Frontal cortex (tissue), 4 donors: ENCODE measurements at places on chromosomes 16 and 17.
A peak's percentile ranks its signal among the peaks of the same experiment; 100 is the strongest.

DNA sequence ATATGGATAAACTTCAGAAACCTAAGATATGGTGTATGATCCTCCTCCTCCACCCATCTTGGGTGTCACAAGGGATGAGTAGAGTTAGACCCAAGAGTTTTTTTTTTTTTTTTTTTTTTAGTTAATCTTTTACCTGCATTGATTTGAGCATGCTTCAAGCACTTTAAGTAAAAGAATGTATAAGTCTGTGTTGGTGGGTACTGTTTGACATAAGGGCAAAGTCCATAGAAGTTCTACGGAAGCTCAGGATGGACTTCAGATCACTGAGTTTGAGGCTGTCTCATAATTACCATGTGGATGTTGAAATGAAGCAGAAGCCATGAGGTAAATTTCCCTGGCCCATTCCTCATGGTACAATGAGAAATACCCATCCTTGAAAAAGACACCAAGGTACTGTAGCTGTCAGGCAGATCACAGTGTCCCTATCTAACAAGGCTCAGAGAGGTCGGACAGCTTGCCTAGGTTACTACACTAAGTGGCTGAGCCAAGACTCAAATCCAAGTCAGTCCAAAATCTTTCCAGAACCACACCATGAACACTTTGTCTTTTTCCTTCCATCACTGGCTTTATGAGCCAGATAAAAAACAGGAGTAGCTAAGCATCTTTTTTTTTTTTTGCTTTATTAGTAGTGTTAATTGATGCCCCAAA, 962.8 kb downstream of the CDH11 start:
- DNase-seq: no peak

DNA sequence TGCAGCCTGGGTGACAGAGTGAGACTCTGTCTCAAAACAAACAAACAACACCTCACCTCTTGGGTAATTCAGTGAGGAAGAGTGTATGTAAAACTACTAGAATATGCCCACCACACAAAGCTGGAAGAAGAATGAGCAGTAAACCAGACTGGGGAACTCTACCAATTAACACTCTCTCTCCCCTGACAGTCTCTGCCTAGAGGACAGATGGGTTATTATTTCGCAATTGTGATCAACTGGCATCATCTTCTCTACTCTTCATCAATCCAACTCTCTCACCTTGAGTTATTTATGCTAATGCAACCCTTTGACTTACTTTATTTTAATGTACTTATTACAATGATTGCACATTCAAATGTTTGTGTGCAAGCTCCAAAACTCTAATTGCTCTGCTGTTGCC, 205.6 kb downstream of the XYLT1 start:
- DNase-seq: no peak

DNA sequence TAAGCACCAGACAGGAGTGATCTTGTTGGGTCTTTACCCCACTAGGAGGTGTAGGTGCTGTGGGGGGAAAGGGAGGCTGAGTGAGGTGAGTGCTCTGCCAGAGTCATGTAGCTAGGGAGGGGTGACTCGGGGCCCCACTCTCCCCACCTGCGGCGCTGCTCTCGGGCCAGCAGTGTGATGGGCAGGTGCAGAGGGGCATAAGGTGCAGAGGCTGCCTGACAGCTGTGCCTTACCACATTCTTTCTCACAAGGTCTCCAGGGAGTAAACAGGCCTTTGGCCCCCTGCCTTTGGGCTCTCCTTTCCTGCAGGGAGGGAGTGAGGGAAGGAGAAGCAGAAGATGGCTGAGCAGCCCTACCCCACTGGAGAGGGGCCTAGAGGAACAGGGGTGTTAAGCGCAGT, 4.5 kb upstream of the CNP start:
- no peak for DNase-seq

DNA sequence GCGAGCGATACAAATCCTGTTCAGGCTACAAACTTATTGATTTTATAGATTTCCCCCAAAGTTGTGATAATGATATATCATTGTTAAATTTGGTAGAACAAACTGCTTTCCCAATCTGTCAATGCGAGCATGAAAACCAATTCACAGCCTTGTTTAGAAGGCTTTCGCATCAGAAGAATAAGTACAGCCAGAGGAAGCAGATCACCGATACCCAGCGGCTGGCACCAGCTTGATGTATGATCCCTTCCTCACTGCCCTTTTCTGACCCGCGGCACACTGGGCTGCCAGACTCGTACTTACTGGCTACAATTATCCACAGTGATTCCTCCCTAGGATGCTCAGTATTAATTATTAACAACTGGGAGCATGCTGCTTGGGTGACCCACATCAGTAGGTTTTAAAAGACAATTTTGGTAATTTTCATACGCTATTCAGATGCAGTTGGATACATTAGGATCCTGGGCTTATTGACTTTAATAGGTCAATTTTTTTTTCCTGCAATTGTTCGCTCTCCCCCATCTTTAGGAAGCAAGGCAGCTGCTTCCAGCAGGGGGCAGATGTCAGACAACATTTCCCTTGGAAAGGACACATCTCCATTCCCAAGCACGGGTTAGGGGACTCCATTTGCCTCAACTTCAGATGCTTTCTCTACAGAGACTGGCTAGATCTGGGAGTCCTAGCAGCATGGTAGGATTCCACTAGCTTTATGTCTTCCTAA, 582.7 kb upstream of the PSMD7 start:
- DNase-seq: no peak

- DNase-seq: no peak
Measured at GRCh38 chr16:27364493-27365141, 37.4 kb upstream of the IL21R start.

GRCh38 chr16:1146409-1146808, 6.5 kb upstream of the CACNA1H start:
- no peak for DNase-seq

DNA sequence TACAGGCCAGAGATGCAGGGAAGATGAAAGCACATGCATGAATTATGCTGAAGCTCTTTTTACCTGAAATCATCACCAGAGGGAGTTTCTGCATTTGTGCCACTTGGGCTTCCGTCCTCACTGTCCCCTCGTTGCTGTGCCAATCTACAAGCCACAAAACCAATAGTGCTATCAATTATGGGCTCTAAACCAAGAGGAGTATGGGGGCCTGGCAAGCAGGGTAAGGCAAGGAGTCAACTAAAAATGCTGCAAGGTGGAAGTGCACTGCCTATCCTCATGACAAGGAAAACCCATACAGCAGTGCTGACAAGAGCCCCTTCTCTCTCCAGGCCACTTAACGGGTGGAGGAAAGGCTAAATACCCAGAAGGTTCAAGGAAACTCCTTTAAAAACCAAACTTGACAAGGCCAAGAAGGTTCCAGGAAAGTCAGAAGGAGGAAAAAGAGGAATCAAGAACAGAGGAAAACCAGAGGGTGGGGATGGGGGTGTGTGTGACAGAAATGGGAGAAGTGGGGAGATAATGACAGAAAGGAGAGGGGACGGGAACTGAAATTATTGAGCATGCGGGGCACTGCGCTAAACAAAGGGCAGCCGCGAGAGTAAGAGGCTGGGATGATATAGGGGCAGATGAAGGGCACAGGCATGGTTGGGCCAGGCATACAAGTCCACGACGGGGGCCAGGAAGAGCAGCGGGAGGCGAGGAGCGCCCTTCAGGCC, 674 bp downstream of the C17orf75 start:
- no peak for DNase-seq

GRCh38 chr16:71628810-71629209, 2.8 kb downstream of the MARVELD3 start:
- DNase-seq: no peak

DNA sequence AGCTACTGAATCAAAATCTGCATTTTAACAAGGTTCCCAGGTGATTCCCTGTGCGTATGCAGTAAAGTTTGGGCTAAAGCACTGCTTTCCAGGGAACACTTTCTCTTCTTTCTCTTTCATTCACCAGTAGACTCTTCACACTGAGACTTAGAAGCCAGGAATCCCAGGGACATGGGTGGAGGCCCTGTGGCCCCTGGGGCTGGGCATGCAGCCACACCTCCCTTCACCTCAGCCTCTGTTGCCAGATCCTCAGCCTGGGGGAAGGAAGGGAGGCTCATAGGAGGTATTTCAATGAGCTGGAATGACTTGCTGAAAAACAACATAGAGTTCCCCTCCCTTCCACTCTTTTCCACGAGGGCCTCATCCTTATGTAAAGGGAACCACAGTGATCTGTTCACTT, 1.2 kb downstream of the G6PC3 start:
- no peak for DNase-seq

GRCh38 chr16:27191352-27191924, 11.9 kb upstream of the KDM8 start:
- DNase-seq: no peak

GRCh38 chr17:78645421-78646295, 68.5 kb upstream of the DNAH17 start:
- DNase-seq: peak; percentile 30

- DNase-seq: no peak
Measured at GRCh38 chr17:63338272-63338671, 107.8 kb downstream of the CYB561 start.

GRCh38 chr17:39651923-39652586, 13.1 kb upstream of the TCAP start:
- no peak for DNase-seq

DNA sequence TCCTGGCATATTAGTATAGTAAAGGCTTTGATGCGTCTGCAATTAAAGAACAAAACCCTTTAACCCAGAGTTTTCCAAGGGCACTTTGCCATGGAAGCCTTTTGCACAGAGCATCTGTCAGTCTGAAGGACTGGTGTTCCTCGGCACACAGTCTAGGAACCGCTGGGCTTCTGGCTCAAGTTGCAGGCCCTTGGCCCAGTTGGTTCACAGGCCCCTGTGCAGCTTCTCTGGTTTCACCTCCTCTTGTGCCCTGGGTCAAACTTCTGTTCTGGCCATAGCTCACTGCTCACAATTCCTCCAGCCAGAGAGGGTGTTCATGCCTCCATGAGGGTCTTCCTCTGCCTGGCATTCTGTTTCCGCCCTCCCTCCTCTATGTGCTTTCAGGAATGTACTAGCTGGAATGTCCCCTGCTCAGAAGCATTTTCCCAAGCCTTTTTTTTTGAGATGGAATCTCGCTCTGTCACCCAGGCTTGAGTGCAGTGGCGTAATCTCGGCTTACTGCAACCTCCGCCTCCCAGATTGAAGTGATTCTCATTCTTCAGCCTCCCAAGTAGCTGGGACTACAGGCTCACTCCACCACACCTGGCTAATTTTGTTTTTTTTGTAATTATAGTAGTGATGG, 34.5 kb upstream of the TEX2 start:
- DNase-seq: no peak

DNA sequence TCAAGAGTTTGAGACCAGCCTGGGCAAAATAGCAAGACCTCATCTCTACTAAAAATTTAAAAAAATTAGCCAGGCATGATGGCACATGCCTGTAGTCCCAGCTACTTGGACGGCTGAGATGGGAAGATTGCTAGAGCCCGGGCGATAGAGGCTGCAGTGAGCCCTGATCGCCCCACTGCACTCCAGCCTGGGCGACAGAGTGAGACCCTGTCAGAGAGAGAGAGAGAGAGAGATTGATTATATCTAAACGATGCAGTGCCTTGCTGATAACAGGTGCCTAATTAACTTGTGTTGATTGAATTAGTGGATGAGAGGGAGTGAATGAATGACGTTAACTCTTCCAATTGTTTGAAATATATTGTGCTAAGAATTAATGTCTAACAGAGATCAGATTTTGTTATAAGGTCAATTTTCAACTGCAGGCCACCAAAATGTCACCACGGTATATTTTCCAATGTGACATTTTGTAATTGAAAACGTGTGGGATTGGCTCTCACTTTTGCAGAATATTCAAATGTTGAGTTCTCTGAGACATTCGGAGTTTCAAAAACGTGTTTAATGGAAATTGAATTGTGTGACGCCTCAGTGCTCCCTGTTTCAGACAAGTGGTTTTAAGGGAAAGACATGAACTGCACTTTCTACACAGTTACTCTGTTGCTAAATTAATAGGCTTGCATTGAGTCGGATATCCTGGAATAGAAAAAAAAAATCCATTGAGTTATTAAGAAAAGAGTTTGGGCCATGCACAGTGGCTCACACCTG, 53.6 kb downstream of the ABAT start:
- DNase-seq: no peak

DNA sequence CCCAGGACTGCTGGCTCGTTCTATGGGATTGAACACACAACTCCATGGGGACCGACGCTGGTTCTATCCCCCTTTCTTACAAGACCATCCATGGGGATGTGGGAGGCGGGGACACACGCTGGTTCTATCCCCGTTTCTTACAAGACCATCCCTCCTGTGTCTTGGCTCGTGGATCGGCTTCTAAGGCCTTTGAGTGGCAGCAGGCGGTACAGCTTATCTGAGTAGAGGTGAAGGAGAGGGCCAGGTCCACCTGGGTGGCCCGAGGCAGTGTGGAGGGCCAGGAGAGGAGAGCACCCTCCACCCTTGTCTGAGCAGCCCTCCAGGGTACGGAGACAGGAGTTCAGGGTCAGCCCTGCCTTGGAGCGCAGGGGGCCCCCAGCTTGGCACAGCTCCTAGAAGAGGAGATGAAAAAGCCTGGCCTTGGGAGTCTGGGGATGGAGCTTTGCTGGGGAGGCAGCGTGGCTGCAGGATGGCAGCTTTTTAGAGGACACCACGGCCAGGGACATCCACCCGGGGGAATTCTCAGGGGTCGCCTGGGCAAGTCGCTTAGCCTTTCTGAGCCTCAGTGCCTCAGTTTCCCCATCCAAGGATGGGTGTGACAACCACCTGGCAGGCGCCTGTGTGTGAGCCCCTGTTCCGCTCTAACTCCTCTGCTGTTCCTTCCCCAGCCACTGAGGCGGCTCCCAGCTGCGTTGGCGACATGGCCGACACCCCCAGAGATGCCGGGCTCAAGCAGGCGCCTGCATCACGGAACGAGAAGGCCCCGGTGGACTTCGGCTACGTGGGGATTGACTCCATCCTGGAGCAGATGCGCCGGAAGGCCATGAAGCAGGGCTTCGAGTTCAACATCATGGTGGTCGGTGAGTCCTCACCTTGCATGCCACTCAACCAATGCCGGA, 341.0 kb downstream of the SEC14L1 start:
- DNase-seq: no peak

DNA sequence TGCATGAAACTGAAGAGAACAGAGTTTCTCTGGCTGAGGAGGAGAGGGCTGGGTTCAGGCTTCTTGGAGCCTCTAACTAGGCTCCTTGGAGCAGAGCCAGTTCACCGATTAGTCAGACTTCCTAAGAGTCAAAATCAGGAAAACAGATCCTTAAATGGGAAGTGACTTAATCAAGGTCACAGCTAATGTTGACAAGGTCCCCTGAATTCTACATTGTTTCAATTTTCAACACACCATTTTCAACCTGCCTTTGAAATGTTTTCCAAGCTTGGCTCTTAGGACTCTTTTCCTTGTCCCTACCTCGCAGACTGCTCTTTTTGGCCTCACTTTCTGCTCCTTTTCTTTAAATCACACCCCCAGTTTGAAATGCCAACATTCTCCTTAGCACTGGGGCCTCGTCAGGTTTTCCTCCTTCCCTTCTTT, 16.3 kb downstream of the MYL4 start:
- no peak for DNase-seq

GRCh38 chr17:27546624-27547300, 84.2 kb upstream of the LGALS9 start:
- no peak for DNase-seq
